ENCODE measurements at places on chromosomes 7 and 10. TPM values are rescaled to one million over a fixed set of nuclear protein-coding genes. Genes with fewer than 3 reads are reported as not detected.

The CREM gene
- total RNA-seq, result 29.9 TPM

The PSD gene
- total RNA-seq, result 5.3 TPM

The LLCFC1 gene
- not detected for total RNA-seq

The GBX1 gene
- not detected for total RNA-seq

The IFIT2 gene
- total RNA-seq, result 21.6 TPM

The CLEC5A gene
- total RNA-seq, result not detected

The ZKSCAN5 gene
- total RNA-seq, result 13.6 TPM

The PGAM2 gene
- 0.26 TPM for total RNA-seq

The WAC gene
- total RNA-seq, result 65.7 TPM

The CCL24 gene
- not detected for total RNA-seq

The GPC2 gene
- 2.3 TPM for total RNA-seq

The C1QL3 gene
- total RNA-seq, result not detected

The ITGA8 gene
- 1.3 TPM for total RNA-seq

The AKAP9 gene
- 30.8 TPM for total RNA-seq

All from fibroblast of lung (primary cell).